ENCODE measurements at places on chromosomes 6 and 20.
A peak's percentile ranks its signal among the peaks of the same experiment; 100 is the strongest.

- DNase-seq = no peak
Measured at GRCh38 chr20:46130534-46130933, 12.4 kb downstream of the CD40 start.

DNA sequence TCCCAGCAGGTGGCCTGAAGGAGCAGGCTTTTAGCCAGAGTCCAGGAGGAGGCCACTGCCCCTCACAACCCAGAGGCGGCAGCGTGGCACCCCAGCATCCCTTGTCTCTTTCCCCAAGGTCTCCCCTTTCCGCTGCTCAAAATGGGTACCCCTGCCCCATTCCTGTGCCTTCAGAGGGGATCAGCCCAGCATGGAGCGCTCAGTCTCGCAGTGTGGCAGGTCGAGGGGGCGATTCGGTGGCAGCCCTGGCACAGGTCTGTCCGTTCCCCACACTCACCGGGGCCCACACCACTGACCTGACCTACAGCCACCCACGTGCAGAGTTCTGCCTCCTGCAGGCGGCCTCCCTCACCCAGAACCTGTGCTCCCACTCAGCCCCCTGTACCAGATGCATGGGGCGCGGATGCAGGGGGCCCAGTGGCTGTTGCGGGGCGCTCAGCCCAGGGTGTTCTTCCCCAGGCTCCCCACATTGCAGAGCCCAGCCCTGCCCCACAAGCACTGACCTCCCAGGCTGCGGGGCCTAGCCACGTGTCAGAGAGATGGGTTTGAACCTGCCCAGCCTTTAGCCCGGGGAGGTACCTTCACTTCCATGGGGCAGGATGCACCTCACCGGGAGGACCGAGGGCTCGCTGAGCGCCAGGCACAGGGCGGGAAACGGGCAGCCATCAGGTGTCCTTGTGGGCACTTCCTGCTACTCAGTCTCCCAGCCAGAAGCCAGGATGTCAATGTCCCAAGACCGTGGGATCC, 41.8 kb downstream of the DSTN start:
- DNase-seq = no peak

GRCh38 chr6:23302514-23302913, 733.1 kb downstream of the HDGFL1 start:
- DNase-seq = no peak

GRCh38 chr6:53986165-53986720, 125.0 kb upstream of the MLIP start:
- peak; percentile 57 for DNase-seq

DNA sequence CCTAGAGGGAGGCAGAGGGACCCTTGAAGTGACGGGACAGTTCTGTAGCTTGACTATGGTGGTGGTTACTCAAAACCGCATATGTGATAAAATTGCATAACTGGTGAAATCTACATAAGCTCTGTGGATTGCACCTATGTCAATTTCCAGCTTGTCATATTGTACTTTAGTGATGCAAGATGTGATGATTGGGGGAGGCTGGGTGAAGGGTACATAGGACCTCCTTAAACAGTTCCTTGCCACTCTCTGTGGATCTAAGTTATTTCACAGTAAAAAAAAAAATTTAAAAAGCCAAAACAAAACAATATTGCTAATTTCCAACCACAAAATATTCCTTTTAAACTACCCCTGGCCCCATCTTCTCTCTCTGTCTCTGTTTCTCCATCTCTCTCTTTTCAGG, 472.6 kb upstream of the SULF2 start:
- DNase-seq = no peak

- no peak for DNase-seq
Measured at GRCh38 chr6:84093441-84094435, 60.2 kb downstream of the MRAP2 start.

- no peak for DNase-seq
Measured at GRCh38 chr6:151699719-151700118, 107.8 kb upstream of the ESR1 start.

- DNase-seq = no peak
Measured at GRCh38 chr6:52016915-52017748, 70.3 kb downstream of the PKHD1 start.

GRCh38 chr6:16244869-16245451, 6.6 kb downstream of the GMPR start:
- no peak for DNase-seq

Measured in HCEC 1CT (cell line).